Left ventricle myocardium superior (tissue), 1 donor: ENCODE measurements at places on chromosomes 5 and 9. TPM values are rescaled to one million over a fixed set of nuclear protein-coding genes. Genes with fewer than 3 reads are reported as not detected.

DNA sequence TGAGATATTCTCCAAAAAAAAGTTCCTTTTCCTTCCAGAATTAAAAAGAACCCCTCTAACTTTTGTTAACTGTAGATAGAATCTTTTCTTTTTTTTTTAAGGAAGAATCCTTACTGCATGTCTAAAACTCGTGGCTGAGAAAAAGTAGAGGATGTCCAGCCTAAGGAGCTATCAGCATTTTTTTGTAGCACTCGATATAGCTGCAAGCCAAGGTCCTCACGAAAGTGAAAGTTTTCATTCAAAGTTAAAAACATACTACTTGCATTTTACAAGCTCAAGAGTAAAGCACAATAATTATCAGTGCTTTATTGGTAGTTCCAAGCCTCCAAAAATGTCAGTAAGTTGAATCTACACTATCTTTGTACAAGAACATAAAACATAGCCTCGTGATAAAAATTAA lies 28.7 kb upstream of the ZSWIM6 start:
- DNase-seq = no peak

DNA sequence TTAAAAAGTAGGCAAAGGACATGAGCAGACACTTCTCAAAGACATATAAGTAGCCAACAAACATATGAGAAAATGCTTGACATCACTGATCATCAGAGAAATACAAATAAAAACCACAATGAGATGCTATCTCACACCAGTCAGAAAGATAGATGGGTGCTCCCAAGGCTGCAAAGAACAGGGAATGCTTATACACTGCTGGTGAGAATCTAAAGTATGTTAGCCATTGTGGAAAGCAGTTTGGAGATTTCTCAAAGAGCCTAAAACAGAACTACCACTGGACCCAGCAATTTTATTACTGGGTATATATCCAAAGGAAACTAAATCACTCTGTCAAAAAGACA lies 154.2 kb downstream of the NDUFS4 start:
- no peak for DNase-seq

DNA sequence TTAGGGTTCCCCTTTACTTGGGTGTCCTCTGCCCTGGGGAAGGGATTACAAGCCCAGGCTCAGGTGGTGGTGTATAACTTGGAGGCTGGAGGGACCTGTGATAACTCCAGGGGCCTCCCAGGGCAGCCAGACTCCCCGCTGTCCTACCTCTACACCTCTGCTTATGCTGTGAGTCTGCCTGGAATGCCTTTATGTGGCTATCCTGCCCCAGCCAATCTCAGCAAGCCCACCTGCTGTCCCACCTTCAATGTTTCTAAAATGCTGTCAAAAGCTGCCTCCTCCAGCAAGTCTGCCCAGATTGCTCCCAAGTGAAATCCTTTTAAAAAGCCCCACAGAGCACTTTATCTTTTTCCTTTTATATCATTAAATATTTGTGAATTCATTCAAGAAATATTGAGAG lies 39.3 kb downstream of the DAB2IP start:
- DNase-seq = no peak

DNA sequence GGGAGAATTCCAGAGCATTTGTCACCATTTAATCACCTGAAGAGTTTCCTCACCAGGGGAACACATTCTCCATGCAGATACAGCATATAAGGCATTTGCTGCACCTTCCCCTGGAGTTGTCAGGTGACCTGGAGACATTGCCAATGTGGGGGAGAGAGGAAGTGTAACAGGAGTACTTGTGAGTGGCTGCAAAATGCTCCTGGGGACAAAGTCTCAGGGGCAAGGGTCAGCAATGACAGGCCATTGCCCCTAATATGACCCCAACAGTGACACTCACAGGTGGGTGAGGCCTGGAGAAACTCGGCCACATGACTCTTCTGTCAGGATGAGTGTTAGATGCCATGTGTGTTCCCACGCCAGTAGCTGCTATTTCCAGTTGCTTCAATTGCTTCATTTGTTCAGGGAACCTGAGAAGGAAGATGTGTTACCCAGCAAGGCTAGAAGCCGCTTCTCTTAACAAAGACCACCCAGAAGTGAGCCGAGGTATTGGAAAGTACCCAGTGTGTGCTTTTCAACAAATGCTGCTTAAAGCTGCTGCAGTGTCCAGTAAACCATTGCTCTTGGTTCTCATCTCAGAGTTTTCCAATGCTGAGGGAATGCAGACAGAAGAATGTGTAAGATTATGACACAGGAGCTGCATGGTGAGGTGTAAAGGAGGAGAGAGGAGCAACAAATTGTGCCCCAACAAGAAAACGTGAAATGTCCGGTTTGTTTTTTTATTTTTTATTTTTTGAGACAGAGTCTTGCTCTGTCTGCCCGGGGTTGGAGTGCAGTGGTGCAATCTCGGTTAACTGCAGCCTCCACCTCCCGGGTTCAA lies 128.2 kb upstream of the SLC44A1 start:
- no peak for DNase-seq

- DNase-seq = no peak
These were observed 58.6 kb downstream of the STARD4 start for GRCh38 chr5:111453747-111454146.

DNA sequence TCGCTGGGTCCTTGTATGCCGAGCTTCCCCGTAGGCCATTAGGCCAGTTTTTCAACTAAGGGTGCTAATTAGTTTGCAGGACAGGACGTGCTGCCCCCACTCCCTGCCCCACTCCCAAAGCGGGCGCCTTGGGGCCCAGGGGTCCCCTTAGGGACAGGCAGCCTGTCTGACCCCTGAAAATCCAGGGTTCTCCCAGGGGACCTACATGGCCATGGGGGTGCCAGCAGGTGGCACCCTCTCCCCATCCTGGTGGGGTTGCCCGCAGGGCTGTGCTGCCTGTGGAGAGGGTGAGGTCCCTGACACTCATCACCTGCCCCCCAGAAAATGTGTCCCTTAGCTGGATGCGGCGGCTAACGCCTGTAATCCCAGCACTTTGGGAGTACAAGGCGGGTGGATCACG lies 8.5 kb upstream of the CCDC187 start:
- DNase-seq = peak; percentile 70

- no peak for DNase-seq
These were observed 3.1 kb upstream of the EEIG1 start for GRCh38 chr9:127983847-127984289.

DNA sequence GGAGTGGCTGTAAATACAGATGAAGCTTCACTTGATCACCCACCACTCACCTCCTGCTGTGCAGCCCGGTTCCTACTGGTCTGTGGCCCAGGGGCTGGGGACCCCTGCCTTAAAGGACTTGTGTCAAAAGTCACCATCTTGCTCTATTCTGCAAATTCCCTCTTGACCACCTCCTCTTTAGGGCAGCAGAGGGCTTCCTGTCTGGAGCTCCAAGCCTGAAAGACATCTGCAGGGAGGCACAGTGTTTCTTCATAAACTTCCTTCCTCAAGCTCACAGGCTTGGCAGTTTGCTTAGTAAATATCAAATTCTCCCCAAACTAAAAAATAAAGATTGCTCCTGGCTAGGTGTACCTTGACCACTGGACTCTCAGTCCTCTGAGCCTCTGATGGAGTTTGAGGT lies 104.4 kb downstream of the FRMD3 start:
- DNase-seq = no peak

DNA sequence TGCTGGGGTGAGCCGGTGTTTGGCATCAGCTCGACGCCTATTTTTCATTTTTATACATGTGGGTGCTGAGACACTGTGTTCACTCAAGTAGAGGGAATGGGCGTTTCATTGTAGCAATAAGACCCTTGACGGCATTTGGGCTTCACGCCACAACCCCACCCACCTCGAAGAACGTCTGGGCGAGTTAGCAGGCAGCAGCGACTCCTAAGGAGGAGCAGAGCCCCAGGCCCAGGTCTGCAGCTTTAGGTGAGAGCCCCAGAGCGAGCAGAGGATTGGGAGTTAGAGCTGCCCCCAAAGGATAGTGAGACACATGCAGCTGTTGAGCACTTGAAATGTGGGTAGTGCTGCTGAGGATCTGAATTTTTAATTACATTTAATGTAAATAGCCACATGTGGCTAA lies 1.6 kb upstream of the ZFP62 start:
- no peak for DNase-seq

DNA sequence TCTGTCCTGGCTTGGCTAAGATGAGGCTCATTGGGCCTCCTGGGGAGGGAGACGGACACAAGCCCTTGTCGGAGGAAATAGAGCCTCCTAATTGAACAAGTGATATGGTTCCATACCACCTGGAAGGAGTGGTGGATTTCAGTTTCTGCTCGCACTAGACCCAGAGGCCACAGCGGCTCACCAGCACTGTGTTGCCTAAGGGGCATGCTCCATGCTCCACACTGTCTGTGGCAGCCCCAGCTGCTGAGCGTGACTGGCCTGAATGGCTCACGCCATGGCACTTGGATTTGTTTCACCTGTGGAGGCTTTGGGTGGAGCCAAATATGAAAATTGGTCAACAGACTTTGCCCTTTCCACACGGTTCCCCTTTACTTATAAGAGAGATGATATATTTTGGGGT lies 181.1 kb downstream of the HSPA4 start:
- DNase-seq = no peak

DNA sequence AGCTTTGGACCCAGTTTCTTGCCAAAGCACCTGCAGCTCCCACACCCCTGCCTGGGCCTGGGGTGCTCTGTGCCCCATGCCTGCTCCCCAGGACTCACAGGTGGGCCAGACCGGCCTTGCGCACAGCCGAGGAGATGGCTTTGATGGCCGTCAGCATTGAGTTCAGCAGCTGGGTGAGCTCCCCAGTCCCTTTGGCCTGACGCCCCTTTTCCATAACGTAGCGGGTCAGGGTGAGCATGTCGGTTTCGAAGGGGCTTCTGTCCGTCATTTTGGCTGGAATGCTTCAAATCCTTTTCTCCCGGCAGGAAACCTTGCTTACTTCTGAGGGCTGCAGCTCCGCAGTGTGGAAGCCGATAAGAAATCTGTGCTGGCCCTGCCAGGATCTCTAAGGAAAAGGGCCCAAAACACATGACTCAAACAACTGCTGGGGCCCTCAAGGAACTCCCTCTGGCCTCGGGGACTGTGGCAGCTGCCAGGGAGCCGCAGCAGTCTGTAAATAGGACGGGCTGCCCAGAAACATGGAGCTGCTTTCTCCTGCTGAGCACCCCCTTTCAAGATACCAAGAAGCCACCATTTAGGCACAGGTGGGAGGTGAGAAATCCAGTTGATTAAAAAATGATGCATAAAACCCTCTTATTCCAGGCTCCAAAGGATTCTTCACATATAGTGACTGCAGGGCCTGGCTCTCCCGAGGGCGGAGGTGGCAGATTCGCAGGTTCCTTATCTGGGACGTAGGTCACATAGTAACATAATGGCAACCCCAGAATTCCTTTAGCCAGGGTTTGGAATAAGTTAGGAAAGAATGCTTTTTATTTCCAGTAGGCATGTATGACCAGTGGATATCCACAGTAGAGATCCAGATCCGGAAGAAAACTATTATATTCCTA lies at the start of gene FBP2:
TSS of gene FBP2 (minus strand) at position 366 of the 887 bp plus-strand sequence. CDS start at position 268, 98 bp downstream.
- DNase-seq = no peak

The DMRT3 gene
- total RNA-seq = not detected

The PCA3 gene
- total RNA-seq = not detected

The CEP78 gene
- 3.6 TPM for total RNA-seq

The OR13C4 gene
- not detected for total RNA-seq

The TMEM141 gene
- total RNA-seq = 74.2 TPM
